ENCODE measurements at places on chromosomes 2 and 18.

DNA sequence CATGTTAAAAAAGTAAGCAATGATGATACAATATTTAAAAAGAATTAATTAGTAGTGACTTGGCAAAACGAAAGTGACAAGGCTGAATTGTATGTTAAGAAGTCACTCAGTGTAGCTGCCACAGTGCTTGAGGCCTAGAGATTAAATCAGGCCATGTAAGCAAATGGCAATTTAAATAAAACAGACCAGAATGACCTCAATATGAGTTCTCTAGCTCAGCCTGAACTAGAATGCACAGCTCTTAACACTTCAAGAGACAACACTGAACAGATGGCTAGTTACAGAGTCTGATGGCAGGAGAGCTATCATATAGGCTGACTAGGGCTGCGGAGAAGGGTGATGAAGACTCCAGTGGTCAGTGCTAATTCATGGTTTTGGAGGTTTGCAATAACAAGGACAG lies 117.9 kb upstream of the ZBTB14 start:
- no peak for DNase-seq

DNA sequence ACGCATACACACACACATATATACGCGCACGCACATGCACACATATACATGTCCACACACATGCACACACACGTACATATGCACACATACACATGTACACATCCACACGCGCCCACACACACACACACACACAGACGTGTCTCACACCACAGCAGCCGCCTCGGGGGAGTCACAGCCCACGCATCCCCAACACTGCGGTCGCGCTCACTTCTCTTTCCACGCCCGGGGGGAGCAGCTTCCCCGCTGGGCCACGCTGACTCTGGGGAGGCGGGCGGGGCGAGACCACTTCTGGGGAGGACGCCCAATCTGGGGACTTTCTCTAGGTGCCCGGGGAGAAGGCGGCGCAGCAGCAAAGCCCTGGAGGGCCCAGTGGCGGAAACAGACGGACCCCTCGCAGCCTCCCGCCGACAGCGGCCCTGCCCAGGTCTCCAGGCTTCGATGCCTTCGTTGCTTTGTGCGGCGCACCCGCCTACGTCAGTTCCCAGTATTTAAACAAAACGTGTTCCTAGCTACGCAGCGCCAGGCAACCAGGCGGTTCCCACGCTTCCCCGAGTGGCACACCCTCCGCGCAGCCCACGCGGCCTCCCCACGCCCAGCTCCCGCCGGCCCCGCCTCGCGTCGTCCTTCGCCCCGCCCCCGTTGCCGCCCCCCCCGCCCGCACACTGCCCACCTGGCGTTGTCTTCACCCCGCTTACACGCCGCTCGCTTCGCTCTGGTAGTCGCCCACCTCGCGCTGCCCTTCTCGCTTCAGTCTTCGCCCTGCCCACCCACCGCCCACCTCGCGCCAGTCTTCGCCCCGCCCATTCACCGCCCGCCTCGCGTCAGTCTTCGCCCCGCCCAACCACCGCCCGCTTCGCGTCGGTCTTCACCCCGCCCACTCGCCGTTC lies 810 bp upstream of the RBFA start:
- DNase-seq: no peak

DNA sequence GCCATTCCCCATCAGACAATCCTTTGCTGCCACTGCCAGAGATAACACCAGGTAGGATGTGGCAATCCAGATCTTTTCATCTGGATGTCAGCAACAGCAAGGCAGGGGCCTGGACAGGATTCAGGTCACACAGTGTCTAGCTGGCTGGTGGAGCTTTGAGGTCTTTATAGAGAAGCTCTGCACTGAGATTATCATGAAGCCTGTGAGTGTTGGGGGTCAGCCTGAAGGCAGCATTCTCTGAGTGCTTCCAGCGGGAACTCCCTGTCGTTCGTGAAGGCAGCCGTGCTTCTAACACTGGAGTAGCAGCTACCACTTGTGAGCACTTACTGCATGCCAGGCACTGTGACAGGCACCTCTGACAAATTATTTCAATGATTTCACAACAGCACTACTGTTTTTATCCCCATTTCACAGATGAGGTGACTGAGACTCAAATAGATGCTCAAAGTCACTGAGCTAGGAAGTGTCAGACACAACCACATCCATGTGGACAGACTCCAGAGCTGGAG lies 85.7 kb downstream of the SEMA4F start:
- DNase-seq: no peak

GRCh38 chr2:238141541-238142318 lies 3.3 kb downstream of the KLHL30 start:
- no peak for DNase-seq

GRCh38 chr2:200619279-200619678 lies 33.5 kb downstream of the AOX1 start:
- no peak for DNase-seq

GRCh38 chr2:188220535-188220934 lies 71.1 kb upstream of the GULP1 start:
- no peak for DNase-seq

DNA sequence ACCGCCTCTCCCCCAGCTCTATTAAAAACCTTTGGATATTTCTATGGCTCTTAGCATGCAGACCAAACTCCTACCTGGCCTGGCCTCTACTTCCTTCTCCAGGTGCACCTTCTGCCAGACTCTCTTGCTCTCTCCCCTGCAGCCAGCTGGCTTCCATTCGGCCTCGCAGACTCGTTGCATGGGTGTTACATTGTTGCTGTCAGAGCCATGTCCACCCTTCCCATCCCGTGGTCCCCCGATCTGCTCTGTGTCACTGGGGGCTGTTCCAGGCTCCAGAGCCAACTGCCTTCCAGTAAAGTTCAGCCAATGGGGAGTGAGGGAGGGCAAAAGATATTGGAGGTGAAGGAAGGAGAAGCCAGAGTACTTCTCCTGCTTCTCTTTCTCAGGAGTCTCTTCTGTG lies 112.5 kb upstream of the LGALSL start:
- no peak for DNase-seq
